ENCODE measurements at places on chromosomes 5 and 9.

GRCh38 chr9:92890761-92891160 lies 12.9 kb upstream of the ZNF484 start:
- DNase-seq = no peak

- DNase-seq = no peak
Measured at GRCh38 chr9:128047231-128047630, 19.9 kb downstream of the NAIF1 start.

- no peak for DNase-seq
Measured at GRCh38 chr5:64680289-64680688, 10.0 kb upstream of the SHISAL2B start.

DNA sequence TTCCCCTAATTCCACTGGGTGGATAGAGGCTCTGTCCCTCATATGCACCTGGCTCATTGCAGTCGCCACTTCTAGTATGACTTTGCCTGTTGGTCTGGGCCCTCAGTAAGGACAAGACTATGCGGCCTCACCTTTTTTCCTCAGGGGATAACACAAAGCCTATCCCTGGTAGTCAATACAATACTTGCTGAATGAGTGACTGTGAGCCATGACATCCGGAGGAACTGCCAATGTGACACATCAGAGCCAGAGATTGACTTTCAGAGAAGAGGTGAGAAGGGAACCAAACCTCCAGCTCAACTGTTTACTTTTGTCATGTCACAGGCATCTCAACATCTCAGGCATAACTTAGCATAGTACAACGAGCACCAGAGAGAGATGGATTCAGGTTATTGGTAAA lies 371.3 kb downstream of the DMRT2 start:
- no peak for DNase-seq

DNA sequence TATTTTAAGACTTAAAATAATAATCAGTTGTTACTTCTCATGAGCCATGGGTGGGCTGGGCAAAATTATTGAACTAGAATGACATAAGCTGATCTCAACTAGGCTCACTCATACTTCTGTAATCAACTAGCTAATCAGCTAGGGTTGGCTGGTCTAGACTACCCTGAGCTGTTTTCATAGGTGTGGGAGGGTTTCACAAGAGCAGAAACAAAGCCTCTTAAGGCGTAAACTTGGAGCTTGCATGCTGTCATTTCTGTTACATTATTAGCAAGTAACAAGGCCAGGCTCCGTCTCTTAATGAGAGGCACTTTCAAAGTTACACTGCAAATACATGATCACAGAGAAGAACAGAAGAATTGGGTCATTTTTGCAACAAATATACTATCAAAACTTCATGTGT lies 57.2 kb upstream of the GHR start:
- no peak for DNase-seq

DNA sequence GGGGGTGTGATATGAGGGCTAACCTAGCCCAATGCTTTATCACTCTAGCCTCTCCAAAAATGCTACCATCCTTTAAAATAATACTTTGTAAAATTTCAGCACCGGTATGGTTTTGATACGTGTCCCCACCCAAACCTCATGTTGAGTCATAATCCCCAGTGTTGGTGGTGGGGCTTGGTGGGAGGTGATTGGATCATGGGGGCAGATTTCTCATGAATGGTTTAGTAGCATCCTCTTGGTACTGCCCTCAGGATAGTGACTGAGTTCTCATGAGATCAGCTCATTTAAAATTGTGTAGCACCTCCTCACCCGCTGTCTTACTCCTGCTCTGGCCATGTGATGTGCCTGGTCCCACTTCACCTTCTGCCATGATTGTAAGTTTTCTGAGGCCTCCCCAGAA lies 35.0 kb upstream of the ANKH start:
- DNase-seq = no peak

DNA sequence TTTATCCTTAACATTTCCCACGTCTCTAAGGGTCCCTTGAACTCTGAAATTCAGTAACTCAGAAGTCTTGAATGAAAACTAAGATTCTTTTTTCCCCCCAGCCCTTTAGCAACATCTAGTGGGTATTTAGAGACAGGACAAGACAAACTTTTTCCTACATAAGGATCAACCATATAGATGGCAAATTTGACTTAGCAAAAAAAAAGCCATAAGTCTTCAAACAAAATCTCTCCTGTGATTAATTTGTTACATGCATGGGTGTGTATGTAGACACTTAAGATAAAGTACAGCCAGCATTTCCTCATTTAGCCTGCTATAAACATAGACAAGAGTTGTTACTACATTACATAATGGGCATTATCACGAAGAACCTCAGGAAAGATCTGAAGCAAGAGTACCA lies 29.1 kb upstream of the ANKRD31 start:
- DNase-seq = no peak

- DNase-seq = peak; percentile 63
Measured at GRCh38 chr5:78295035-78295961, 800 bp upstream of the AP3B1 start.

- no peak for DNase-seq
Measured at GRCh38 chr5:154210163-154210562, 19.6 kb downstream of the GALNT10 start.

- no peak for DNase-seq
Measured at GRCh38 chr9:125635888-125636287, 71.1 kb downstream of the MAPKAP1 start.

DNA sequence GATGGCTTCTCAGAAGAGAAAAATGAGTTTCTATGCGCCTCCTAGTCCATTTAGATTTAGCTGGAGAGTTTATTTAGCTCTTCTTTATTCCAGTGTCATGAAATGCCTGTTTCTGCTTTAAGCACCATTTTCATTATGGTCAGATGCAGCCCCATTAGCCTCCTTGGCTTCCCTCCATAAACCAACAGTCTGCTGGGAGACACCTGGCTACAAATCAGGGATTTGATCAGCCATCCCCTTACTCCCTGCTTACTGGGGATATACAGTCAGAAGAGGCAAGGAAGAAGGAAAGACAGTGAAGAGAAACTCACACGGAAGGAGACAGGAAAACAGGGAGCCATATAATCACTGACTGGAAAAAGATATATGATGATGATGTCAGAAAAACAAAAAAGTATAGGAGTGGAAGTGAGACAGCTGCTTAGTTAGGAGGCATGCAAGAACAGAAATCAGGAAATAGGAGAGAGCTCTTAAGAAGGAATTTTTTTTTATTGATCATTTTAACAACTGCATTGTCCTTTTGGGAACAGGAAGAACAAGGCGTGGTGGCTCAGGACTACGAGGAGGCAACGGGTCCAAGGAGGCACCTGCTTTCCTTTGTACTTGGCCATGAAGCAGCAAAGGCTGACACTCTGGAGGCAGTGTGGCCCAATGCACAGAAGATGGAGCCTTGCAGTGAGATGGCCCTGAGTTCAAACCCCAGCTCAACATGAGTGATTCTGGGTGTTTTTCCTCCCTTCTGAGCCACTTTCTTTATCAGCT lies 56.1 kb downstream of the MED27 start:
- no peak for DNase-seq

- no peak for DNase-seq
Measured at GRCh38 chr5:84573017-84573712, 188.5 kb upstream of the EDIL3 start.

DNA sequence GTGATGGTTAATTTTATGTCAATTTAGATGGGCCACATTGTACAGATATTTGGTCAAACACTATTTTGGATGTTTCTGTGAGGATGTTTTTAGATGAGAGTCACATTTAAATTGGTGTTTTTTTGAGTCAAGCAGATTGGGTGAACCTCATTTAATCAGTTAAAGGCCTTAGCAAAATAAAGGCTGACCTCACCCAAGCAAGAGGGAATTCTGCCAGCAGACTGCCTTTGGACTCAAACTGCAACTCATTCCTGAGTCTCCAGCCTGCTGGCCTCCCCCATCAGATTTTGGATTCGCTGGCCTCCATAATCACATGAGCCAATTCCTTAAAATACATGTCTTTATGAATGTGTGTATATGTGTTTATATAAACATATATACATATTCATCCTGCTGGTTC lies 282.7 kb upstream of the POU5F2 start:
- no peak for DNase-seq

DNA sequence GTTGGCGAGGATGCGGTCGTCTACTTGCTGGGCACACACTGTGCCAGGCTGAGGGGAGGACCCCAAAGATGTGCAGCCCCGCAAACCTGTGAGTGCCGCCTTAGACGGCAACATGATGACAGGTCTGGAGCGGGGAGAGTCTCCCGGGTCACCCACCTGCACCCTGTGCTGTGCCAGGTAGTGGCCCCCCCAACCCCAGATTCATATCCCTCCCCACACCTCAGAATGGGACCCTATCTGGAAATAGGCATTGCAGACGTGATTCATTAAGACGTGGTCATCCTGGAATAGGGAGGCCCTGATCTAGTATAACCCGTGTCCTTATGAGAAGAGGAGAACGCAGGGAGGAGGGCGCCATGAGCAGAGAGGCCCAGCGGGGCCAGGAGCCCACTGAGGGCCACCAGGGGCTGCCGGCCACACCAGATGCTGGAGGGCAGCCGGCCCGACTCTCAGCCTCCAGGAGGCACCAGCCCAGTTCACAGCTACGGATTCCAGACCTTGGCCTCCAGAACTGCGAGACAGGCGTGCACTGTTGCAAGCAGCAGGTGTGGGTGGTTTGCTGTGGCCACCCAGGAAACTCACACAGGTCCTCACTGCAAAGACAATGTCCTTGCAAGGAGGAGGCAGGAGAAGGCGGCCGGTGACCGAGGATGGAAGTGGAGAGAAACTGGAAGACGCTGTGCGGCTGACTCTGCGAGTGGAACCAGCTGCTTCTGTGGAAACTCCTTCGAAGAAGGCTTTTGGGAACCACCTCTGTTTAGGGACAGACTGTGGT lies 131.9 kb upstream of the LPCAT1 start:
- DNase-seq = peak; percentile 11

DNA sequence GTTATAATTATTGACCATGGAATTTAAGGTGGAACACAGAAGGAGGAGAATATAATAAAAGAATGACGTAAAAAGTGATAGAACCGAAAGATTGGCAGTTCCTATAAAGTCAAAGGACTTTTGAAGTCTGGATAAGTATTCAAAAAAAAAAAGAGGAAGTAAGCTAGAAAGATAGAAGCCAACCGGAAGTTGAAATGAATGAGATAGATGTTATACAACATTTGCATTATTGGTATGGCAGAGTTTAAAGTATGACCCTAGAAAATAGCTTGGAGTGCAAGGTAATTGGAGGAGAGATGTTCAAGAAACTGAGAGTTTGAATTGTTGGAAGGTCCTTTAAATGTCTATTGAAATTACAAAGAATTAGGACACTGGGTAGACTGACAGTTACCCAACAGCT lies 293.6 kb downstream of the FER start:
- DNase-seq = no peak

DNA sequence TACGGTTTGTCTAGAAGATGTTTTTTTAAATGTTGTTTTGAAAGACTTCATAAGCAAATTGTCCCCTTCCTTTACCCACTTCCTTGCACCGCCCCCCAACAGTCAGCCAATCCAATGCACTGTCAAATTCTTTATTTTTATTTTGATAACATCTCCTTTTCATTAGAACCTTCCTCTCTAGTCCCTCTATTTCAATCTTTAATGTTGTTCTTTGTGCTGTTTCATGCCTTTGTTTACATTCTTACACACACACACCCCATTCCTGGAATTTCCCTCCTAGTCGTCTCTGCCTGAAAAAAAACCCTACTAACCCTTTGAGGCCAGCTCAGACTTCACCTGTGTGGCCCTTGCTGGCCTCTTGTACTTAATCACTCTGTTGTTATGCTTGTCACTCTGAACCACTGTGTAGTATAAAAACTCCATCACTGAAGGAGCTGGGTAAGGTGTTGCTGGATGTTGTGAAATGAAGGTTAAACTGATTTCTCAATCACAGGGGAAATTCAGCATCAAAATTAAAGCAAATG lies 133.4 kb downstream of the UGCG start:
- DNase-seq = no peak

- no peak for DNase-seq
Measured at GRCh38 chr9:8924562-8924961, 1125.0 kb upstream of the DMAC1 start.

DNA sequence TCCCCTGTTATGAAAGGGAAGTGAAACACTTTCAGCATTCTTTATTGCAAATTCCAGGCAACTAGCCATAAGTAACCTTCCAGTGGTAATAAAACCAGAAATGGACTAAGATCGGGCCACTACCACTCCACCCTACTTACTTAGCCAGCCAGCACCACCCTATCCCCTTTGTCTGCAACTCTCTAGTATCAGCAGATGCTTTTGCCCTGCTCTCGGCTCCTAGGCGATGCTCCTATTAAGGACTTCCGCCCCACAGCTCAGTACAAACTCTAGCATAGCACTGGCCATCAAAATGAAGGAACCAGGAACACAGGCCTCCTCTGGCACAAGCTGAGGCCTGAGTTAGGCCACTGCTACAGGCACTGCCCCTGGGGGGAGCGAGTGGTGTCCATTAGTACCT lies 81.2 kb downstream of the GLDC start:
- DNase-seq = no peak

DNA sequence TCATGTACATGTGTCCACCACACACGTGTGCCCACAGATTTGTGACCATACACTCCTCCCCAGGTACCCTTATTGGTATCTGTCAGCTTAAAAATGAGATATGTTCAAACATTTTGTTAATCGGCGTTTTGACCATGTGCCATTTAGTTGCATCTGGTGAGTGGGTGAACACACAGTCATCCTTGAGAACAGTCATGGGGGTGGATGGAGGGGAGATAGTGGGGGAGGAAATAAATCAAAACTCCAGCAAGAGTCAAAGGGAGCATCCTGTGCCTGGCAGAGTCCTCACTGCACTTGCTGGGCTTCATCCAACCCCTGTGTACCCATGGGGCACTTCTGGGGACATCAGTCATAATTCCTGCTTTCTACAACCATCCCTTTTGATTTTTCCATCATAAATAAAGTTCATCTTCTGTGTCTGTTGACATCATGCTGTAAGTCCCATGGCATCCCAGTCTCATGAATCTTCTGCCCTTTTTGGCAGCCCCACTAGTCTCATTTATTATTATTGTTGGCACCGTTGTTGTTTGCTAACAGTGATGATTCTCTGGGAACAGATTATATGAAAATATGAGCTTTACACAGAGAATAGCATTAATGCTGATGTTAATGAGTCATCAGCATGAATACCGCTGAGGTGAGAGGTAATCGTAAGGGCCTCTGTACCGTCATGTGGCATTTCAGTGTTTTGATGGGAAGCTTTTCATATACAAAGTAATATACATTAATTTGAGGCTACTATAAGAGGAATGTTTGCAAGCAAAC lies 24.4 kb upstream of the CLK4 start:
- DNase-seq = no peak

GRCh38 chr5:136819526-136820302 lies 454.4 kb upstream of the TRPC7 start:
- DNase-seq = no peak

DNA sequence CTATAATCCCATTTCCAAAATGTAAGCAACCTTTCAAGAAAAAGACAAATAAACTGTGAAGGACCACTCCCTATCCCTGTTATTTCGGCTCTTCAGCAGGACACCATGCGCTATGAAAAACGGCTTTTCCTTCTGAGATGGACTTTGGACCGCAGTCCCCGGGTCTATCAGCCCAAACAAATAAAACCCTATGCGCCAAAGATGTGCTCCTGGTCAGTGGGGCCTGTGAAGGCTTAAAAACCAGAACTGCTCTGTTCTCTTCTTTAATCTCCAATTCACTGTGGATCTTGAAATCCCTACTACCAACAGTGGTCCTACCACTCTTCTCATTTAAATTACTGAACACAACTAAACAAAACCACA lies 33.3 kb downstream of the RAPGEF1 start:
- no peak for DNase-seq
